ENCODE measurements at places on chromosomes 16 and 17.

DNA sequence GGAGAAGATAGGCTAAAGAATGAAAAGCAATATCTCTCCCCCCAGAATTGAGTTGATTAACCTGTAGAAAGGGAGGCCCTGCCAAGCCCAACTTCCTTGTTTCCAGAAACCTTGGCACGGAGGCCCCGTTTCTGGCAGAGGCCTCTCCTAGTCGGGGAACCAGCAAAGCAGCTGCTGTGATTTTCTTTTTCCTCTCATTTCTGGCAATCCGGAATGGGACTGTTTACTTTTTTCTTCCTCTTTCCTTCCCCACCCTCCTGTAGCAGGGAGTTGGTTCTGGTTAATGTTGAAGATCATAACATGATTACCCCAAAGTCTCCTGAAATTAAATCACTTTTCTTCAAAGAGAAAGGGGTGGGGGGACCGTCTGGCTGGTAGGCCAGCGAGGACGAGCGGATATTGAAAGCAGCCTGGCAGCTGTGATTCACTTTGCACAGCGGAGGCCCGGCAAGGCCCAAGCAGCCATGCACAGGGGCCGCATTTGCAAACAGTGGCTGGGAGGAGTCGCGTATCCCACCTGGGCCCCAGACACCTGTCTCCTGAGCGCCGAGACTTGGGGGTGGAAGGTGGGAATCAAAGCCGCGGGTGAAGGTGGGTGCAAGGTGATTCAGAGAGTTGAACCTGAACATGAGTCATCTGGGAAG is 51.5 kb downstream of the NTN1 start:
- peak; percentile 21 for DNase-seq

DNA sequence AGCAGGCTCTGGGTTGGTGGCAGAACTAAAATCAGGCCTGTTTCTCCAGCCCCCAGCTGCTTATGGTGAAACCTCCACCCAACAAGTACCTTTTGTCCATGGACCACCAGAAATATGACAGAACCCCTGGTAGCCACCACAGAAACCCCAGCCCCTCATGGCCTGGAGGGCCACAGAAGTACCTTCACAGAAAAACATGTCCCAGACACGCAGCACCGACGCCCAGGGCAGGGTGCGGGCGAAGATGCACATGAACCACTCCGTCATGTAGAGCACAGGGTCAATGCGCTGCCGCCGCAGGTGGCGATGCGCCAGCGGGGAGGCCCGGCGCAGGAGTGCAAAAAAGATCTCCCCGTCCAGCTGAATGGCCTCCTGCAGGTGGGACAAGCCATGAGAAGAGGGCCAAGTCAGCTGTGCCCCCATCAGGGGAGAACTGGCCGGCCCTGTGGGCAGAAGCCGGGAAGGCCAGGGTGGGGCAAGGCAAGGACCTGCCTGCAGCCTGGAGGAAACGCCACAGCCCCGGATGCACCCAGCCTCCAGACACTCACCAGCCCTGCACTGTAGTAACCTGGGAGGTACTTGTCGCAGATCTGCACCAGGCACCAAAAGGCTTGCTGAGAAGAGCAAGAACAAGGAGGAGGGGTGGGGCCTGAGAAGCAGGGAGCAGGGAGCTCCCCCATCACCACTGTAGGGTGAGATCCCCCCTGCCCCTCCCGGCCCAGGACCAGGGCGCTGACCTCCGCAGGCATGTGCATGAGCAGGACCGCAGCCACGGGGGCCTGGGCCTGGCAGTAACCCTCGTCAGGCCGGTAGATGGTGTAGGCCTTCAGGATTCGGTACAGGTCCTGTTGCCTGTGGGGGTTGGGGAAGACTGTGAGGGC is 4.1 kb upstream of the CD2BP2 start:
- DNase-seq: no peak

- DNase-seq: no peak
Observed at GRCh38 chr16:17566075-17566474, 95.3 kb upstream of the XYLT1 start.

GRCh38 chr17:45086865-45087503 is 25.9 kb downstream of the NMT1 start:
- no peak for DNase-seq

- no peak for DNase-seq
Observed at GRCh38 chr17:52227926-52228325, 69.4 kb upstream of the CA10 start.

DNA sequence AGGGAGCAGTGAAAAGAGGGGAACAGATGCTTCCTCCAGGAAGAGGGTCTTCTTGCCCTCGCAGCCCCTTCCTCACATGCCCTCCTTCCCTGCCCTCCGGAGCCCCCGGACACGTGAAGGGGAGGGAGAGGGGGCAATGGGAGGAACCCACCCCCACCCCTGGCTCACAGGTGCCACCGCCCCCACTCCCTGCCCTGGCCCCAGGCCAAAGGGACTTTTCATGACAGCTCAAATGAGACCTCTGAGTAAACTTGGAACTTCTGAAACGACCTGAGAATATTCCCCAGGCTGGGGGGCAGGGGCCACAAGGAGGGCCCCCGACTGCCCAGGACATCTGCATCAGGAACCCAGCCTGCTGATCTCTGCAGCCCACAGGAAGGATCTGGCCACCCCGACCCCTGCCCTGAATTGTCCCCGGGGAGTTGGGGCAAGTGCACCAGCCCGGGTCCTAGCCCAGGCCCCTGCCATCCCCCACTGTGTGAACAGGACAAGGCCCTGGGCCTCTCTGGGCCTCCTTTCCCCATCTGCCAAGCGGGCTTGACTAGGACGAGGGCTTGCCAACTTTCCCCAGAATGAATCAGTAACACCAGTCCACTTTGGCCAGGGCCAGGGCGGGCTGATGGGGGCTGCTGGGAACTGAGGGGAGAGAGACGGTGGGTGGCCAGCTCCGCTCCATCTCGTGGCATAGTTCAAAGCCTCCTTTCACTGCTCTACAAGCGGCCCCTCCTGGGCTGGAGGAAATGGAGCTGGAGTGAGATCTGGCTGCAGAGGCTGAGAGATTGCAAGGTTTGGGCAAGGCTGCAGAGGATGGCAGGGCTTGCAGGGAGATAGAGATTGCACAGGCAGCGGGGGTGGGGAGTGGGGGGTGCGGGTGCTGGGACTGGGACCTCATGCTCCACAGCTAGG is 3.8 kb downstream of the IL21R start:
- peak; percentile 27 for DNase-seq

DNA sequence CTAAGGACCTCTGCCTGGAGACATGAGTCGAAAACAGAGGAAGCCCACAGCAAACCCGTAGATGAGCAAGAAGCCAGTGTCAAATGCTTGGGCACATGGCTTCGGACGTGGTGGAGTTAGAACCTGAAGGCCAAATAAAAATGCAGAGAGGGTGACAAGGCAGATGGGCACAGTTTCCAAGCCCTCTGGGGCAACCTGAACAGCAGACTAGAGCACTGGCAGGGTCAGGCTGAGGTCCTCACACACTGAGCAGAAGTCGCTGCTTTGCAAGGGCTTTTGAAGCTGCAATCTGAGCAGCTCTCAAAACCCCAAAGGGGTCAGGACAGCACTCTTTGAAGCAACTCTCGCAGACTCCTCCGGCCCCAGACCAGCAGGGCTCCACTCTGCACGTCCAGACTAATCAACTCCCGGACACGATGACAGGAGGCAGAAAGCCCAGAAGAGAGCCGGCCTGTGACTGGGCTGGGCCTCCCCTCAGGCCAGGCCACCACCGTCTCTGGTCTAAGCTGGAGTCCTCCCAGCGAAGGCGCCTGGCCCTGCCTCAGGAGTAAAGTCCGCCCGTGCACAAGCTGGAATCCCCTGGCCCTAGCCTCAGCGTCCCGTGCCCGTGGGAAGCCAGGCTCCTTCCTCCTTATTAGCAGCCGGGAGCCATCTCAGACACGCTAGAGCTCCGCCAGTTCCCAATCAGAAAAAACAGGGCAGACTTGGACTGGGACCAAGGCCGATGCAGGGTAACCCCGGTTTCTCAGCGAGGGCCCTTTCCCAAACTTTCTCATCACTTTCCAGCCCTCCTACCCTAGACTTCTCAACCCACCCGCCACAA is 924 bp downstream of the SMARCD2 start:
- peak; percentile 43 for DNase-seq

- DNase-seq: no peak
Observed at GRCh38 chr17:76644995-76645394, 1.4 kb upstream of the ST6GALNAC1 start.

GRCh38 chr17:58333736-58334207 is 5.2 kb upstream of the TSPOAP1 start:
- DNase-seq: no peak

GRCh38 chr17:17638467-17638866 is 42.8 kb upstream of the RAI1 start:
- no peak for DNase-seq

GRCh38 chr16:64596196-64596595 is 525.7 kb downstream of the CDH11 start:
- no peak for DNase-seq

DNA sequence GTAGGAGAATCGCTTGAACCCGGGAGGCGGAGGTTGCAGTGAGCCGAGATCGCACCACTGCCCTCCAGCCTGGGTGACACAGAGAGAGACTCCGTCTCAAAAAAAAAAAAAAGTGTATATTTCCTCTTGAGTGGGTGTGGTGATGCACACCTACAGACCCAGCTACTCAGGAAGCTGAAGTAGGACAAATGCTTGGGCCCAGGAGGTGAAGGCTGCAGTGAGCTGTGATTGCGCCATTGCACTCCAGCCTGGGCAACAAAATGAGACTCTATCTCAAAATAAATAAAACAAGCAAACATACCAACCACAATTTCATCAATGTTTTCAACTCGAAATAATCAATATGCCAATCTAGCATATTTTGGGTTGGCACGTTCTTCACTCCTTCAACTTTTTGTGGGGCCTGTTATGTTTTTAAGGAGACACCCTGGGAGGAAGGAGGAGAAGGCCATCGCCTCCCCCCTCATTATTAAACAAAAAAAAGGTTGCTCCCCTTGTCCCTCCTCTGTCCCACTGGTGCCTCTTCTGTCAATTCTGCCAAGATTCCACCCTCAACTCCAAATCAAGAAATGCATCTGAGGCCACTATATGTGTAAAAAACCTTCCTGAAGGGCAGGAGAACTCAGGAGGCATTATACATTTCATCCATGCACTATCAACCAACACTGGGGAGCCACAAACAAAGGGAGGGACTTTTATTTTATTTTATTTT is 52.4 kb upstream of the ATF7IP2 start:
- no peak for DNase-seq

DNA sequence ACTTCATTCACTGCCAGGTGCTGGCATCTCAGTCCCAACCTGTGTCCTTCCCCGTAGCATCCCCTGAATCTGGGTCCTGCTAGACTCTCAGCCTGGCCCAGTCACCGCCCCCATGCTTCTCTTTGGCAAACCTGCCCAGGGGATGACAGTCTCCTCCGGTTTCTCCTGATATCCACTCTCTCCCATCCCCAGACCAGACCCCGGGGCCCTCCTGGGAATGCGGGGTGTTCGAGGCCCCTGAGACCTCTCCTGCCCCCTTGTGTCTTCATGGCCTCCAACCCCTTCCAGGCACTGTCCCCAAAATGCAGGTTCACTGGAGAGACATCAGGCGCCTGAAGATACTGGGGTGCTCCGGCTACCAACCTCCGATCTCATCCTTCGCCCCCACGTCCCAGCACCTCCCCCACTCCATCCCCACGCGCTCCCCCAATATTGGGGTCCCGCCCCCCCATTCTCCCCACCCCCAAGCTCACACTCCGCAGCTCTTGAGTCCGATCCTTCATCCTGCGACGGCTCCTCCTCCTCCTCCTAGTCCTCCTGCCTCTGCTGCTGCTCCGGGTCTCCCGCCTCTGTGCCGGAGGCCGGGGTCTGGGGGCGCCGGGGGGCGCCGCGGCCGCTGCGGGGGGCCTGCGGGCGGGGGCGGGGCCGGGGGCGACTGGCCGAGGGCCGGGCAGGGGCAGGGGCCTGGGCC is 399 bp downstream of the STX1B start:
- no peak for DNase-seq

GRCh38 chr16:73771196-73772064 is 525.2 kb upstream of the PSMD7 start:
- DNase-seq: peak; percentile 8

DNA sequence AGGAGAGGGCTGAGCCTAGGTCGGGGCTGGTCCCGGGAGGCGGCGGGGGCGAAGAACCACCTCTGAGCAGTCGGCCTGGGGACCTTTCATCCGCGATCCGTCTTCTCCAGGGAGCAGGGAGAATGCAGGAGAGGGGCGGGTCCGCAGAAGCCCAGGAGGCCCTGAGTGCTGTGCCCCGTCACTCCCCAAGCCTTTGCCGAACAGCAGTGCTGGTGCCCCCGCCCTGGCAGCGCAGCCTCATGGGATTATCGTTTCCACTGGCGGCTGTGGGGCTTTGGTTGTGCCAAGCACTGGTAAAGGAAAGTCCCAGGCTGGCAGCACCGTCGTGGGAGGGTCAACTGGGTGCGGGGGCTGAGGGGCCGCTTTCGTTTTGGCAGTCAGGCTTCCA is 631 bp downstream of the TBL3 start:
- DNase-seq: no peak

DNA sequence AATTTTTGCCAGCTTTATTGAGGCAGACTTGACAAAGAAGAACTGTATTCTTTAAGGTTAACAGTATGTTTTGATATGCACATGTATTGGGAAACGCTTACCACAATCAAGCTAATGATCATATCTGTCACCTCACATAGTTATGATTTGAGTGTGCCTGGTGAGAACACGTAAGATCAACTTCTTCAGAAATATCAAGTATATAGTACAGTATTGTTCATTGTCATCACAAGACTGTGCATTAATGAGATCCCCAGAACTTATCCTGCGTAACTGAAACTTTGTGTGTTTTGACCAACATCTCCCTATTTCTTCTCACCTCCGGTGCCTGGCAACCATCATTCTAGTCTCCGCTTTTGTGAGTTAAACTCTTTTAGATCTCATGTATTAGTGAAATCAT is 756.4 kb upstream of the EEF2KMT start:
- DNase-seq: no peak

GRCh38 chr16:74560912-74561311 is 46.0 kb downstream of the GLG1 start:
- no peak for DNase-seq

- no peak for DNase-seq
Observed at GRCh38 chr17:63039342-63039741, 73.3 kb downstream of the TANC2 start.

- DNase-seq: peak; percentile 89
Observed at GRCh38 chr17:75876938-75877751, 1.2 kb downstream of the TRIM47 start.

DNA sequence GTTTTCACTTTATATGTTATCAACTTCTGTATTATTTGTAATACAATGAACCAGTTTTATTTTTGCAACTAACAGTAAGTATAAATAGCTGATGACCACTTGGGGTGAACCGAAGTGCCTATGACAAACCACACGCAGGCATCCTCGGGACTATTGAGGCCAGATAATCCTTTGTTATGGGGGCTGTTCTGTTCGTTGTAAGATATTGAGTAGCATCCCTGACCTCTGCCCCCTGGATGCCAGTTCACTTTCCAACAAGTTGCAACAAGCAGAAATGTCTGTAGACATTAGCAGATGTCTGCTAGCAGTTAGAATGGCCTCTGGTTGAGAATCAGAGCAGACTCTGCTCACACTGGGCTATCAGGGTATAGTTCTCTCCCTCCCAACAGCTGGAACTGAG is 277.0 kb downstream of the WWOX start:
- no peak for DNase-seq

GRCh38 chr16:12178251-12178990 is 201.9 kb downstream of the SNX29 start:
- DNase-seq: peak; percentile 91

Data from AG10803 (cell line).